Activated naive CD8-positive, alpha-beta T cell treated with anti-CD3 and anti-CD28 coated beads for 36 hours (primary cell): ENCODE measurements at places on chromosomes 7 and 10.

- no peak for DNase-seq
These were observed 560.8 kb downstream of the POM121L12 start for GRCh38 chr7:53596230-53596629.

- DNase-seq: no peak
These were observed 60.8 kb downstream of the XRCC2 start for GRCh38 chr7:152615031-152615741.

- DNase-seq: no peak
These were observed 51.3 kb upstream of the MAGI2 start for GRCh38 chr7:79504607-79505389.

DNA sequence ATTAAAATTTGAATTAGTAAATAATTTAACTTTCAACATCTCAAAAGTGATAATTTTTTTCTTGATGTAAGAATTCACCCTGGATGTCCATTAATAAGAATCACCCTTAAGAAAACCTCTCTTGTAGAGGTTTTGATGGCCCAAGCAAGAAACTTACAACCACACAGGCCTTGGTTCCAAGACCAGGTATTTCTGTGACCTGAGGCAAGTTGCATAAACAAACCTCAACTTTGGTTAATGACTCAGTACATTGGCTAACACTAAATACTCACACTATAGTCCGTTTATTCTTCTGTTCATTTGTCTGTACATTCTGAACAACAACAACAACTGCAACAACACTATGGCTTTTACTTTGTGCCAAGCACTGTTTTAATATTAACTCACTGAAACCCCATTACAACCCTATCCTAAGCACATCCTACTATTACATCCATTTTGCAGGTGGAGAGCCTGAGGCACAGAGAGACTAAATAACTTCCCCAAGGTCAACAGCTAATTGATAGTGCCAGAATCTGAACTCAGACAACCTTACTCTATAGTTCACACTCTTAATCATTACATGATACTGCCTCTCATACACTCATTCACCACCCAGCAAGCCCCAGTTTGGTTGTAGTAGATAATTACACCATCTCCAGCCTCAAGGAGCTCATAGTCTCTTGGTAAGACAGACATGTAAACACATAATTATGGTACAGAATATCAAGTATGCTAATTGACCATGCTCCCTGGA, 6.6 kb downstream of the ANK3 start:
- DNase-seq: no peak

DNA sequence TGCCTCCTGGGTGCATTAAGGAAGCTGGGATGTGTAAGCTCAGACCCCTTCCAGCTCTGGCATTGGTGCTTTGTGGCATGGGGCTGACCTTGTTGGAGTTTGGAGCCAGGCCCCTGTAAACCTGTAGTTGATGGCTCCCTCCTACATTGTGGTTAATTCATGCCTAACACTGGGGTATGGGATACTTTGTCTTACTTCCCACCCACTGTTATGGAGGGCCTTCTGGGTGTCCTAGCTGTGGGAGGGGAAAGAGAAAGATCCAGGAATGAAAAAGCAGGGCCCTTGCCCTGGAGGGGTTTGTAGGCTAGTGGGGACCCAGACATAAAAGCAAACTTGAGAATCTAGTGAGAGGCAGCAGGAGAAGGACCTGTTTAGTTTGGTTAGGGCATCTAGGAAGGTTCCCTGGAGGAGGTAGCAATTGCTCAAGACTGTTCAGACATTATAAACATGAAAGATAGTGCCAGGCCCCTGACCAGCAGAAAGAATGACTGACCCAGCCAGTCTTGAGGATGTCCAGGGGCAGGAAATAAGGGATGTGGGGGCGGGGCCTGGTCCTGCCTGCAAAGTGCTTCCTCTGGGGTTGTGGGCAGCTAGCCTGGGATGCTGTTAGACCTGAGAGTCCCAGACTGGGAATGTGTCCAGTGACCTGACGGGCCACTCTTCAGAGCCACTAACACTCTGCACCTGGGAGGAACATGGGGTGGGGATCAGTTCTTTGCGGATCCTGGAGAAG, 6.6 kb downstream of the ADAMTS14 start:
- DNase-seq: no peak

DNA sequence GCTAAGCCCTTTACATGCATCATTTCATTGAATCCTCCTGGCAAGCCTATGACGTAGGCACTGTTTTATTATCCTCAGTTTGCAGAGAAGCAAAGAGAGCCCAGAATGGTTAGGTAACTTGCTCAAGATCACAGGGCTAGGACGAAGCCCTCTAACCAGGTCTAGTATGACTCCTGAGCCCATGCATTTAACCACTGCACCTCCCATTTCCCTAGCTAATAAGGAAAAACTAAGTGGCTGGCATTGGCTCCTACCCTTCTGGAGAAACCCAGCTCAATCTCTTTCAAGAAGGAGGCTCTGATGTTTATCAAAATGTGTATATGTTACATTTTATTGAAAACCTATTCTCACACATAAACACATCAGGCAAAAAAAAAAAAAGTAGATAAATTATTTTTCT, 19.8 kb downstream of the MYOF start:
- no peak for DNase-seq

DNA sequence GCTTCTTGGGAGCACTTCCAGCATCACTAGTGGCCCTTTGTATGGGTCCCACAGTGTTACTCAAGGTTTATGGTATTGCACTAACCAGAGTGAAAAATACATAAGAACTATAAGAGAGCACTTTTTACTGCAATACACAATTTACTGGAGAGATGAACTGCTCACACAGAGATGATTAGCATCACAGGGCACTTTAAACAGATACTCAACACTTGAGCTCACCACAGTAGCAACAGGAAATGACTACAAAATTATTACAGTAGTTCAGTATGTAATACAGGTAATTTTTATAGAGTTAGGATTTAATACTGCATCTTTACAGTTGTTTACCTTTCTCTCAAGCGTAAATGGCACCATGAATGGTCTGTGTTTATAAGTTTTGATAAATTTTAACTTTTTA, 68.2 kb upstream of the CDK1 start:
- DNase-seq: no peak

GRCh38 chr10:99760321-99760720, 22.1 kb upstream of the ABCC2 start:
- DNase-seq: no peak

- no peak for DNase-seq
These were observed 101.4 kb downstream of the PPP1R17 start for GRCh38 chr7:31788445-31788844.

GRCh38 chr7:155280446-155281397, 17.0 kb upstream of the INSIG1 start:
- DNase-seq: no peak

DNA sequence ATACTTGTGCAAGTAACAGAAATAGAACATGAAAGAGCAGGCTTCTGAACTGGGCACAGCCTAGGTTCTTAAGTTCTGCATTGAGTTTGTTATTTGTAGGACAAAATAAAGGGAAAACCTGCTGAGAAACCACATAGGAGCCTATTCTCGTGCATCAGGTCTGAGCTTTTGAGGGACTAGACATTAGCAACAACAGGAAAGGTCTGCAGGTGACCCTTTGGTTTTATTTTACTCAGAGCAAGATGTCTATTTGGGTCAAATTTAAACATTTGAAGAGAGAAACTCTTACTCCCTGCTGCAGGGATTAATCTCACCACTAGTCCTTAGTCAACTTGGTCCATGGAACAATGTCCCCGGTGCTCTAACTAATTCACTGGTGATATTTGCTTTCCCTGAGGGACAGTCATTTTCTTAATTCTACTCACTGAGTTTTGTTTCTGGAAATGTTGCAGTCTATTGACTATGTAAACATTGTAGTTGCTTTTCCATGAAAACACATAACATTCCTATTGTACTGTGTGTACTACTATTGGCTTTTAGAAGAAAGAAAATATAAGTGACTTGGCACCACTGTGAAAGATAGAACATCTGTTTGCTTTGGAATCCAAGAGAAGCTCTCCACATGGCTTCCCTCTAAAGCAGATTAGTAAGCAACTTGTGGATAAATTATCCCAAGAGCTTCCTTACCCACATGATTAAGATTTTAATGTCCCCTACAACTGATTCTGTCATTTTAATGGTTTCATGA, 108.2 kb downstream of the CHRM2 start:
- DNase-seq: no peak

- no peak for DNase-seq
These were observed 1047.8 kb downstream of the NRG3 start for GRCh38 chr10:82922755-82923154.

GRCh38 chr10:72297281-72297804, 23.6 kb downstream of the DDIT4 start:
- peak; percentile 98 for DNase-seq

GRCh38 chr7:7335215-7335614, 152.9 kb downstream of the C1GALT1 start:
- DNase-seq: no peak

DNA sequence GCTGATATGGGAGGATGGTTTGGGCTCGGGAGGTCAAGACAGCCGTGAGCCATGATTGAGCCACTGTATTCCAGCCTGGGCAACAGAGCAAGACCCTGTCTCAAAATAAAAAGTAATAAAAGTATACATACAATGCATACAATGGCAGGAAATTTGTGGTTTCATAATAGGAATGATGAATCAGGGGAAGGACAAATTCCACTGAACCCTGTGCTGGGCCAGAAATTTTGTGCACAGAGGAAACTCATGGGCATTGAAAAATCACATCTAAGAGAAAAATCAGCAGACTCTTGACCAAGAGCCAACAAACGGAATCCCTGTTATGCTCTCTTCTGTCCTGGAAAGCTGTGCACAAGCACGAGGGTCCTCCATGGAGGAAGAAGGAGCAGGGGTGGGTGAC, 35.1 kb downstream of the SEM1 start:
- DNase-seq: no peak
